Tibial artery (tissue), 4 donors: ENCODE measurements at places on chromosomes 16 and 17.

DNA sequence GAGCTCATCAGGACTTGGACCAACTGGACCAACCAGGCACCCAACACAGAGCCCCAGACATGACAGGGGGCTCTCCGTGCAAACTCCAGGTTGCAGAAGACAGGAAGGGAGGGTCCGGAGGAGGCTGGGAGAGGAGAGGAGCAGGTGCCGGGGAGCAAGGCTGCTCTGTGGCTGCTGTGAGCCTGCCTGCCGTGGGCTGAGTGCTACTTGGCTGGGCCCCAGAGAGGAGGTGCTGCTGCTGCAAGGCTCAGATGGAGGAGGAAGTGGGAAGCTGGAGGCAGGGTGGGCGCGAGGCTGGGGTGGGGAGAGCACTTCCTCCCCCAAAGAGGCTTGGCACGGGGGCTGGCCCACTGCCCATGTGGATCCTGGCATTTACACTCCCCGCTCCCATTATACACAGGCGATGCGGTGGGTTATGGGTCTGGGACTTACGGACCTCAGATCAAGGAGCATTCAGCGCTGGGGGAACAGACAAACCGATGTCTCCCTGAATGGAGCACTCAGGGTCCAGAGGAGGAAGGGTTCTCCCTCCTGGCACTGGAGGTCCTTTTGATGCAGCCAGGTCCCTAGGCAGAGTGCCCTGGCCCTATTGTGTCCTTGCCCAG is 15.9 kb downstream of the EPOP start:
- DNase-seq = peak; percentile 54

GRCh38 chr16:79769270-79769927 is 168.9 kb upstream of the MAF start:
- no peak for DNase-seq

DNA sequence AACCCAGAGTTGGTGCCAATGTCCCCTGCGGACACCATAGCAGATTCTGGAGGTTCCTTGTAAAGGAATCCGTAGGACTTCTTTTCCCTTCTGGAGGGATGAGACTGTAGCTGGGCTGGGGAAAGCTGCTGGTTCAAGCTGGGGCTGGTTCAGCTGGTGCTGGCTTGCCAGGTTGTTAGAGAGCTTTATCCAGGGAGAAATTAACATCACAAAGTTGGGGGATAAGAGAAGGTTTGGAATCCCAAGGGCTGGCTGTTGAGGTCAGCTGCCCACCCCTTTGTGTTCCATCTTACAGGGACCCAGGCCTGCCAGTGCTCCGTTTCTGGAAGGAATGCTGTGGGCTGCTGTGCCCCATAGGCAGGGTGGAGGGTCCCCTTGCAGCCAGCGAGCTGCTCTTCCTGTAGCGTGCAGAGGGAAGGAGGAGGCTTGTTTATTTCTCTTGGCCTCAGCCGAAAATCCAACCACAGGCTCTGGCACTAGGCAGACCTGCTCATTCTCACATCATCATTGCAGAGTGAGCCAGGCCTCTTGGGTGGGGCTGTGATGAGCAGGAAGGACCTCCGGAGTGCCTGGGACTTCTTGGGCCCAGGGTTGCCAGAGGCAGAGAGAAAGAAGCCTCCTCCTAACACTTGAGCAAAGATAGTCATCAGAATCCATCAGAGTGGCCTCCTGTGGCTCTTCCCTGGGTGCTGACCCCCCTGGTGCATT is 251.1 kb downstream of the SEC14L1 start:
- DNase-seq = peak; percentile 92

- no peak for DNase-seq
Observed at GRCh38 chr17:83050651-83051395, 28.6 kb upstream of the METRNL start.

DNA sequence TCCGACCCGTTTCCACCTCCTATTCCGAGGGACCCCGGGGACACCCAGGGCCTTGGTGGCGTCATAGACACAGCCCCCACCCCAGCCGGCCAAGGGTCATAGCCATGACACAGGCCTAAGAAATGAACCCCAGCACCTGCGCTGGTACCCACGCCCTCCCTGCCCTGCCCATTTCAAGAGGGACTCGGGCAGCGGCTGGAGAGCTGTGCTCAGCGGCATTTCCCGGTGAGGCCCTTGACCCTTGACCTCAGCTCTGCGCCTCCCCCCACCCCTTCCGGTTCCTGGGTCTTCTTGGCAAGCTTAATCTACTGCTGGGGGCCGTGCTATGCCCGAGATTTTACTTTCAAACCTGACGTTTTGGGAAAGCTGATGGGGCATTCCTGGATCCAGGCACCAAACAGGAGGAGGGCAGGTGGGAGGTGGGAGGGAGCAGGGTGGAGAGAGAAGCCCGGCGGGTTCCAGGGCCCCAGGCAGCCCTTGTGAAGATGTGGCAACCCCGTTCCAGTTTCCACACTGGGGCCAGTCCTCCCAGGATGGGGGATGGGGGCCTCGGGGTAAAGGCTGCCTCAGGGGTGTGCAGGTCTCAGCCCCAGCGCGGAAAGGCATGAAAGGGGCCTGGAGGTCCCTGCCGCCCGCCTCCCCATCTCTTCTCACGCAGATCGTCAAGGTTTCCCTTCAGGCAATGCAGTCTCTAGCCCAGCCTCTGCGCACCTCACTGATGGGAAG is at the start of gene SLC22A31:
TSS of gene SLC22A31 (minus strand) at position 414 of the 726 bp plus-strand sequence. CDS start at position 378, 36 bp downstream.
- DNase-seq = no peak

DNA sequence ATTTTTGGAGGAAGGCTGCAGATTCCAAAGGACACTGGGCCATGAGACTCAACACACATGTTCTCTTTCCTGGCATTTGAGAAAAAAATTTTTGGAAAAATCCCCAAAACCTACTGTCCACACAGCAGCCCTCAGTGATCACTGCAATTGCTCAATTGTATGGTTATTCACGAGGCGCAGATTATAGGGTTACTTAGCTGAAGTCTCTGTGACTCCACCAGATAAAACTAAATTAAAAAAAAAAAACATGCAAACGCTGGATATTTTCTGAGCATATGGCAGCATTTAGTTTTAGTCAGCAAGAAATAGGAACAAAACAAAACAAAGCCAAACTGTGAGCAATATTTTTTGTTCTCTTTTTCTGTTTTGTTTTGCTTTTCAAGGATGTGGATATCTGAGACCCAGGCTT is 83.8 kb upstream of the FAM20A start:
- peak; percentile 31 for DNase-seq

GRCh38 chr16:25007284-25007984 is 7.7 kb downstream of the ARHGAP17 start:
- DNase-seq = no peak

DNA sequence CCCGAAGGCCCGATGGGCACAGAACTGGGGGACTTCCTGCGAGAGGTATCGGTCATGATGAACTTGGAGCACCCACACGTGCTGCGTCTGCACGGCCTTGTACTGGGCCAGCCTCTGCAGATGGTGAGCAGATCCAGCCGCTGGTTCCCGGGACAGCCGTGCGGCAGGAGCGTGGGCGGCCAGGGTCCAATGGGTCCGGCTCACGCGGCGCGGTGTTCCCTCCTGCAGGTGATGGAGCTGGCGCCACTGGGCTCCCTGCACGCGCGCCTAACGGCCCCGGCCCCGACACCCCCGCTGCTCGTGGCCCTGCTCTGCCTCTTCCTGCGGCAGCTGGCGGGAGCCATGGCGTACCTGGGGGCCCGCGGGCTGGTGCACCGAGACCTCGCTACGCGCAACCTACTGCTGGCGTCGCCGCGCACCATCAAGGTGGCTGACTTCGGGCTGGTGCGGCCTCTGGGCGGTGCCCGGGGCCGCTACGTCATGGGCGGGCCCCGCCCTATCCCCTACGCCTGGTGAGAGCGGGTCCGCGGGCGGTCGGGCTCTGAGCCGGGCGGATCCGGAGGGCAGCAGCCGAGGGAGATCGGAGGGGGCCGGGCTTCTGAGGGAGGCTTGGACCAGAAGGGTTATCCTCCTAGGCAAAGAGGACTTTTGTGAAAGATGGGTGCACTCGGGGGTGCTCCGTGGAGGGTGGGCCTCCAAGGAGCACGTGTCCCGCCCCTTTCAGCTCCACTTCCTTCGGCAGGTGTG is 3.0 kb downstream of the TNK1 start:
- no peak for DNase-seq

DNA sequence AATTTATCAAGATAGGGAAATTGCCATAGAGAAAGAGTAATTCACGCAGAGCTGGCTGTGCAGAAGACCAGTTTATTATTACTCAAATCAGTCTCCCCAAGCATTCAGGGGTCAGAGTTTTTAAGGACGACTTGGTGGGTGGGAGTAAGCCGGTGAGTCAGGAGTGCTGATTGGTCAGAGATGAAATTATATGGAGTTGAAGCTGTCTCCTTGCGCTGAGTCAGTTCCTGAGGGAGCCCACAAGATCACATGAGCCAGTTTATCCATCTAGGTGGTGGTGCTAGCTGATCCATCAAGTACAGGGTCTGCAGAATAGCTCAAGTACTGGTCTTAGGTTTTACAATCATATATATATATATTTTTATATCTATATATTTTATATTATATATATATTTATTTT is 6.0 kb upstream of the AQP8 start:
- no peak for DNase-seq

DNA sequence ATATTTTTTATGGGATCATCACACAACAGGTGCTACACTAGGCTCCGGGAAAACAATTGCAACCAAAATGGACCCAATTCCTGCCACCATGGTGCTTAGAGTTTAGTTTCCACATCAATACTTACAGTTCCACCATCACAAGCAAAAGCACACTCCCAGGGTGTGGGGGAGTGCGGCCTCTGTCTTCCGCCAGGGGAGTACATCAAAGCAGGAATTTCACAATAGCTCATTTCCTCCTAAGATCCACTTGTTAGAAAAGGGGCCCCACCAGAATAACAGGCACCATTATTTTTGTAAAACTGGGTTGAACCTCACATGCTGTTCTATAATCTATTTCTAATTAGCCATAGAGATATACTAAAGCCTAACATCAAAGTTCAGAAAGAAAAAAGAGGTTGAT is 44.3 kb upstream of the PSMD7 start:
- no peak for DNase-seq

GRCh38 chr16:62076886-62077285 is 40.6 kb upstream of the CDH8 start:
- no peak for DNase-seq

DNA sequence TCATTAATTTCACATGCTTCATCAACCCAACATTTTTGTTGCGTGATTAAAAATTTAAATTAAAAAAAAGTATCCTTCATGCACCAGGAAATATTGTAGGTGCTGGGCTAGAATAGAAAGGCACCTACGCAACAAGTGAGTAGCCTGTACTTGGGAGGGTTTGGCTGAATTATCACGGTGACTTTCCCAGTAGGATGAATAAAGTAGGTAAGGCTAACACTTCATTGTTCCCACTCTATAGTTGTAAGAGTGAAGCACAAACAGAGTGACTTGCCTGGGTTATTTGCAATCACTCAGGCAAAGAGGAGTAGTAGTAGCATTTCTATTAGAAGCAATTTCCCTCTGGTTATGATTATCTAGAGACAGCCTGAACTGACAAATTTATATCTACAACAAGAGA is 62.5 kb downstream of the DNAH3 start:
- no peak for DNase-seq

DNA sequence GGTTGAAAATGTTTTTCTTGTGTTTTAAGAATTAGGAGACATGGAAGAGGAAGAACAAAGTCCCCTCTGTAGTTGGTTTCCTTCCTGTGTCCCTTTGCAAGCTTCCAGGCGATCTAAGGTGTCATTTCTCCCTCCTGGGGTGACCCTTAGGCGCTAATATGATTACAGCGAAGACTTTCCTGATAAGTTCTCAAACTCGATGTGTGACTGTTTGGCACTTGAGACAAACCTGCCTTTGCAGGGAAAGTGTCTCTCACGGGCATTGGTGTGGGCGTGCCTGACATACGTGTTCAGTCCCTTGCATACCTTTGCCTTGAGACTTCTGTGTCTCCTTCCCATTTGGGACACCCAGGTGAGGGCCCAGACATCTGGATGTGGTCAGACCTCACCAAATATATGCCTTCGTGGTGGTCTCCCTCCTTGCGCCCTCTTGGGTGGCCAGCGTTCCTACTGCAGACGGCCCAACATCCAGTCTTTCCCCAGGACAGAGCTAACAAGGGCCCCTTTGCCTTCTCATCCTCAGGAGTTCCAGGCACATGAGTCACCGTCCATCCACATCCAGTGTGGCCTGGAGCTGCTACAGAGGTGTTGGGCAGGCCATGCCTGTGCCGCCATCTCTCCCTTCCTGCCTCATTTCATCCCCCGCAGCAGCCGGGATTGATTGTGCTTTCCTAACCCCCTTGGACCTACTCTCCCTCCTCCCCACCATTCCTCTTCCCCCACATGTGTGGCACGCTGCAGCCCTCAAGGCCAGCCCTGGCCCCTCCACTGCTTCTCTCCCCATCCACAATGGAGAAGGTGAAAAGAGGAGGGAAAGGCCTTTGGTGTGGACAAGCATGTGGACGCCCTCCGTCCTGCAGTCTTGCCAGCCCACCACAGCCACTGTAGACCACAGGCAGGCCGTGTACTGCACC is 3.1 kb upstream of the JPT2 start:
- no peak for DNase-seq

GRCh38 chr16:82300374-82300951 is 130.4 kb upstream of the MPHOSPH6 start:
- no peak for DNase-seq

DNA sequence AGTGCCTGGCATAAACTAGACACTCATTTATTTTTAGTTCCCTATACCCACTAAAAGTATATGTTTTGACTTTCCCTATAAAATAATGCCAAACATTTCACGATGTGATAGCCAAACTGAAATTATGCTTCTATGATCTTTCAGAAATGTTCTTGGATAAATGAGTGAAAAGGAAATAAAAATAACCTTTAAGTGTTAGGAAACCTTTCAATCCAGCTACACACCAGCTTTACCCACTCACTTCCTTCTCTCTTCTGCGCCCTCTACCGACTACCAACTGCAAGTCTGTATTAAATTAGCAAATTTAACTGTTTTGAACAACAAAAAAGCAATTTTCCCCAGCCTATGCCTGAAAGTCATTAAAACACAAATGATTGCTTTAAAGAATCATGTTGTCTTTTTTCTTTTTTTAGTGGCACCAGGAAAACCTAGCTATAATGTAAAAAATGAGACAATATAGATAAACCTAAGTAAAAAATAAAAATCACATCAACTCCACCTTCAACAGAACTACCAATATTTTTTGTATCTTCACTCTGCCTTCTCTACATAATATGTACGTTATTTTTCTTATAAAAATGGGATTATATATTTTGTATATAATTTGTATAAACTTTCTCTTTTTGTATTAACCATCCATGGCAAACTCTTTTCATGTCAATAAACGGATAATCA is 13.2 kb upstream of the TMEM100 start:
- DNase-seq = peak; percentile 54

- DNase-seq = no peak
Observed at GRCh38 chr16:68475071-68475470, 26.8 kb upstream of the SMPD3 start.

GRCh38 chr16:14963281-14964173 is 11.3 kb upstream of the PDXDC1 start:
- DNase-seq = no peak

DNA sequence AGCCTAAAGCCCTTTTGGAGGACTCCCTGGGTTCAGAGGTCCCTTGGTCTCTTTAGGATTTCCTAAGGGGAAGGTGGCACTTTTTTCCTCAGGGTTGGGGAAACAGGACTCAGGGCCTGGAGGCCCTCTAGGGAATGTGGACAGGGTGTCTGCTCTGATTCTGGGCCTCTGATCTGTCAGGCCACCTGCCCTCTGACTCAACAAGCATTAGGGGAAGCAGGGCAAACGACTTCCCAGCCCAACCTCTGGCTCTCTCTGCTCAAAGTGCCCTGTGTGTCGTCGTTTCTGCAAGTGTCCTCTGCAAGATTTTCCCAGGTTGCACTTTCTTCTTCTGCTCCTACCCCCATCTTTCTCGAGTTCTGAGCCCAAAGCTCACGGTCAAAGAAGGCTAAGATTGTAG is 6.6 kb upstream of the IGFBP4 start:
- peak; percentile 25 for DNase-seq

GRCh38 chr17:32461853-32462617 is 17.7 kb downstream of the PSMD11 start:
- no peak for DNase-seq
